Left ventricle myocardium superior (tissue), 1 donor: ENCODE measurements at places on chromosomes 1 and 21.
A peak's percentile ranks its signal among the peaks of the same experiment; 100 is the strongest.

DNA sequence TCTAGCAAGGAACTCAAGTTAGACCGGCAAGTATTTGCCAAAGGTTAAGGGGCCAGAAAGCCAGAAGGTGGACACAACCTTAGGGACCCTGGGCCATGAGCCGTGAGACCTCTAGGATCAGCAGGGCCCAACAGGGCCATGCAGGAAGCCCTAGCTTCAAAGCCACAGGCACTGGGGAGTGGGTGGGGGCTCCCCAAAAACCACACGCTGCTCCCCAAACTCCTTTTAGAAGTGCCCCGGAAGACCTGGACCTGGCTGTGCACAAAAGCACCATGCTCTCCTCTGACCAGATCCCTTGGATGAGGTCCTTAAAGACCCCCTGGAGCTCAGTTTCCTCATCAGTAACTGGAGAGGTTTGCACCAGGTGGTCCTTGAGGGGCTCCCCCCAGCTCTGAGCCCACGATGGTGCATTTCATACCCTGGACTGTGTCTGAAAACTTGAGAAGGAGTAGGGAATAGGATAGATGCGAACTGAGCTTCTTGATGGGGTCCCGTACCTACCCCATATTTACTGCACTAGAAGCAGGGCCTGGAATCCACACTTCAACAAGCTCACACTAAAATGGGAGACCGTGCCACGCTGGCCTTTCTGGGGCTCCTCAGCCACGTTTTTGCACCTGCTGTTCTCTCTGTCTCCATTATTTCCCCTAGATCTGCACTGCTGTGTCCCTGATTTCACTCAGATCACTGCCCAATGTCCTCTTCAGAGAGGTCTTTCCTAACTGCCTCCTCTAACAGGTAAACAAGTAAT is 40.6 kb upstream of the LBR start:
- DNase-seq, result no peak

DNA sequence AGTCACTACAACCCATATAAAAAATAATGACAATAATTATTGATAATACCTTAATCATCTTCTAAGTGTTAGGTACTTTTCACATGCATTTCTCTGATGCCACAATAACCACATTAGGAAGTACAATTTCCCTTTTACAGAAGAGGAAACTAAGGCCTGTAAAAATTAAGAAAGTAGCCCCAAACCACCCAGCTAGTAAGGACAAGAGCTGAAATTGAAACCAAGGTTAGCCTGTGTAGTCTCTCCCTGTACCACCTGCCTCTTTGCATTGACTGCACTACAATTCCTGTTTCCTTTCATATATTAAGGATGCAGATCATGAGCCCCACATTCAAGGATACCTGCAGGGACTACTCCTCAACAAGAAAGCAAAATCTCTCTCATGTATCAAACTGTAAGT is 288.8 kb downstream of the GPATCH2 start:
- DNase-seq, result no peak

DNA sequence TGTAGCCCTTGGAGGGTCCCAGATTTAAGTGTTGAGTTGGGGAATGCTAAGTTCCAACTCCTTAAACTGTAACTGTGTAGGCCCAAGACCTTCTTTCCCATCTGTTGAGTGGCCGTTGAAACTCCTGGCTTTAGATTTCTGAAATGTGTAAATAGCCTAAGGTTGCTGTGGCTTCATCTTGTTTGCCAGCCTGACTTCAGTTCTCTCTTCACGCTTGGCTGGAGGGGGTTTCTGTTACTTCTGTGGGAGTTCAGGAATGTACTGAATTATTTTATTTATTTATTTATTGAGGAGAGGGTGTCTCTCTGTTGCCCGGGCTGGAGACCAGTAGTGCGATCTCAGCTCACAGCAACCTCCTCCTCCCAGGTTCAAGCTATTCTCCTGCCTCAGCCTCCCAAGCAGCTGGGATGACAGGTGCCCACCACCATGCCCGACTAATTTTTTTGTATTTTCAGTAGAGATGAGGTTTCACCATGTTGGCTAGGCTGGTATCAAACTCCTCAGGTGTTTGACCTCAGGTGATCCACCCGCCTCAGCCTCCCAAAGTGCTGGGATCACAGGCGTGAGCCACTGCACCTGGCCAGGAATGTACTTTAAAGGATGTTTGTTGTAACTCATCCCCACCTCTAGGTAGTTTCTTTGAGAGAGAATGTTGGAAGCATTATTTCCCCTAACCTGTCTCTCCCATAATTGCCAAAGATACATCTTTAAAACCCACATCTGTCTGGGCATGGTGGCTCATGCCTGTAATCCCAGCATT is 5.9 kb downstream of the TTC39A start:
- DNase-seq, result no peak

- no peak for DNase-seq
These were observed 51.3 kb upstream of the ECE1 start for GRCh38 chr1:21341517-21342078.

DNA sequence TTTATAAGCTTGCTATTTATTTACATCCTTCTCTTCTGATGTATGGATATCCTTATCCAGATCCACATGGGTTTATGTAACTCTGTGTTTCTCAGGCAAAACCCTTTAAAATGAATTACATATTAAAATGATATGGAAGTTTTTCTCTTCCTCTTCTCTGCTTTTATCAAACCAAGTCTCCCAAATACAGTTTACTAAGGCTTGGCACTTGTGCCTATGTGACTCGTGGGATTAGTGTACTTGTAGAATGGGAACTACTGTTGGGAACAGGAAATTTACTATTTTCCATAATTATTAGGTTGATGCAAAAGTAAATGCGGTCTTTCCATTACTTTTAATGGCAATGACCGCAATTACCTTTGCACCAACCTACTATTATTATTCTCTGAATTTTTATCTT is 14.8 kb downstream of the SIM2 start:
- no peak for DNase-seq

DNA sequence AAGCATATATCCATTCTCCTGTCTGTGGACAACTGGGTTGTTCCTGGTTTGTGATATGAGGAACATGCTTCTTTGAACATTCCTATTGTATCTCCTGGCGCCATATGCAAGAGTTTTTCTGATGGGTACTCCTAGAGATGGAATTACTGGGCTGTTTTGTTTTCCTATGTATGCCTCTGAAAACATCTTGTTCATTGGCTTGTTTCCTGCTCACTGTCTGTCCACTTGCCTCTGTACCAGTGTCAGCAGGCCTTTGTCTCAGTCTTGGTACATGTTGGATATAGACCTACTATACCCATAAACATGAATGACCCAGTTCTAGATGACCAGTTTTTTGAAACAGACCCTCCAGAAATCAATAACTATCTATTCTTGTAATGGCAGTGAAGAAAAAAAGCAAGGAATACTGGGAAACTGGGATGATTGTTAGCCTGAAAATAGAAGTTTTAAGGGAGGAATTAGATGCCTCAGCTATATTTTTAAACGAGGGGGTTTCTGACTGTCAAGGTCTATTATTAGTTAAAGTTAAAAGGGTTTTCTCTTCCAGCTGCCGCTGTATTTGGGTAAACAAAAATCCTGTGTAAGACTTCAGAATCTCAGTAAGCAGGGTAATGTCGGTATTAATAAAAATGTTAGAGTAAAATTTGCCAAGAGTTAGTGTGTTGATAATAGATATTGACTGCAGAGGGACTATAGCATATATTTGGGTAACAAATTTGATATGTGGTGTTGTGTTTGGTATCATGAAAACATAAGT is 103.6 kb downstream of the RYR2 start:
- no peak for DNase-seq

DNA sequence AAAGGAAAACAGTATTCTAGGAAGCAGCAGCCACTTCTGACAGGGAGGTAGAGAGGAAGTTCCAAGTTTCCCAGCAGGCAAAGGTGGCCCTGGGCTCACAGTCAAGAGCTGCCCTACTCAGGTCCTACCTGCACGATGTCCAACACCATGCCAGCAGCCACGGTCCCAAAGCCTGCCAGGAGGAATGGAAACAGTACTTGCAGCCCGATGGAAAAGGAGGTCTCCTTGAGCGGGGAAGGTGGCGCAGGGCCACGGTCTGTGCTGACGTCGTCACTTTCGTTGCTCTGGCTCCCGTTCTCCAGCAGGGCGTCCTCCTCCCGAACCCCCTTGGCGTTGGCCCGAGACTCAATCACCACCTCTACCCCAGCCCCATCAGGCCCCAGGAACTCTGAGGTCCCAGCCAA is 3.1 kb downstream of the SLC41A1 start:
- DNase-seq, result peak; percentile 66

DNA sequence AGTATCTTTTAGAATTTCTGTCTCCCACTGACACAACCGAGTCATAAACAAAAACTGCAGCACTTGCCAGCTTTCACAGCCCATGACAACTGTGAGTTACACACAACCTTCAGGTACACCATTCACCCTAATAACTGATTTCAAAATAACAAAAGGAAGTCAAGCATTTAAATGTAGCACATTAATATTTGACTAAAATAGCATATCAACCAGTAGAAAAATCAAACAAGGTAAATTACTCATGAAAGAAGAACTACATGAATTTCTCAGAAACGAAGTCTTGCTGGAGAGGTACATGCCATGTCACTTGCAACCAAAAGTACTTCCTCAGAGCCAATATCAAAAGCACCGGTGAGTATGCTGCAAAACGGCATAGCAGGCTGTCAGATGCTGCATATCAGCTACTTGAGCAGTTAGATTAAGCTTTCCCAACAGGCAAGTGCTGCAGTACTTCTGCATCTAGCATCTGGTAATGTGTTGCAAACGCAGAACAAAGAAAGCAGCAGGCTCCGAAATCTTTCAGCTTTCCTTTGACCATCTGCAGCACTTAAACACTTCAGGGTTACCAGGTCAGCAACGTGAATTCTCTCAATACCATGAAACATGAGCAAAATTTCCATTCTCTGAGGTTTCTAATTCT is 223.2 kb downstream of the SMYD3 start:
- no peak for DNase-seq

DNA sequence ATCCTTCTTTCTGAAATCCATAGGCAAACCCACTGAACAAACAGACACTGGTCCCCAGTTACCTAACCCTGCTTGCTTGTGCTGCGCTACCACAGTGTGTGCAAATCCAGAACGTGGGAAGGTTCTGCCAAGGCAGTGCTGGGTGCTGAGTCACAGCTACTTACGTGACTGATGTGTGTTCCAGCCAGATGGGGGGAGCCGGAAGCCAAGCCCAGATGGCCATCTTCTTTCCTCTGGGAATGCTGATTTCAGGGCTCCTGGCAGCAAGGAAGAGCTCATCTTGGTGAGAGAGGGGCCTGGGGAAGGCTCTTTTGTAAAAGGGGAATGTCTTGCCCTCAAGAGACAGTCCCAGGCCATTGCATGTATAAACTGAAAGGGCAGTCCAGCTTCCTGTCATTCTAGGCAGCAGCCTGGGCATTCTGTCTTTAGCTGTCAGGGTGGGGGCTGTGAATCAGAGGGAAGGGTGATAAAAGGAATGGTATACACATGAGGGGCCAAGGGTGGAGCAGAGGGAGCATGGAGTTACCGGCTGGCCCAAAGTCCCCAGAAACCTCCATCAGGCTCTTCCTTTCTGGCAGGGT is 54.1 kb downstream of the CD46 start:
- peak; percentile 86 for DNase-seq

DNA sequence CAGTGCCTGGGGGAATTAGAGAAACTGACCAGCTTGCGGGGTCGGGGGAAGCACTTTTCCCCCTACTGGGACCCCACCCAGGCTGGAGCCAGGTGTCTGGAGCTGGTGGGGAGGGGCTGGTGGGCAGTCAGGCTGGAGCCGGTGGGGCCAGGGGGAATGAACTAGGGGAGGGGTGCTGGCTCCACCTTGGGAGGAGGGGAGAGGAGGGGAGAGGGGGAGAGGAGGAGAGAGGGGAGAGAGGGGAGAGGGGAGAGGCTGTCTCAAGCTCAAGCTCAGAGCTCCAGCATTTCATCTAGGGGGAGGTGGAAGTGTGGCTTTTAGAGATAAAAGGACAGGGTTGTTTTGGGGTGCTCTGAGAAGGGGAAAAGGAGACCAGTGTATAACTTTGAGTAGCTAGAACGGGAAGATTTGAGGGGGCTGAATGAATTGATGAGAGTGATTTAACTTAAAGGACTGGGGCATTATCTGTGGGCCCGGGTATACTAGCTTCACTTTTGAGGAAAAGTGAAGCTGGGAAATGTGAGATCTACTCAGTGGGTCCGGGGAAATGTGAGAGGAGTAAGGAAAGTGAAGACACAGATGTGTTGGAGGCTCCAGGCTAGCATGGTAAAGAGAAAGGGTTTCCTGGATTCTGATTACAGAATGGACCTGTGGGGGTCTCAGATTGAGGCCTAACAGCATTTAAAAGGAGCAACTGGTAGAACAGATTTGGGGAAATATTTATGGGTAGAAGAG is 2.8 kb downstream of the EFNA1 start:
- no peak for DNase-seq

DNA sequence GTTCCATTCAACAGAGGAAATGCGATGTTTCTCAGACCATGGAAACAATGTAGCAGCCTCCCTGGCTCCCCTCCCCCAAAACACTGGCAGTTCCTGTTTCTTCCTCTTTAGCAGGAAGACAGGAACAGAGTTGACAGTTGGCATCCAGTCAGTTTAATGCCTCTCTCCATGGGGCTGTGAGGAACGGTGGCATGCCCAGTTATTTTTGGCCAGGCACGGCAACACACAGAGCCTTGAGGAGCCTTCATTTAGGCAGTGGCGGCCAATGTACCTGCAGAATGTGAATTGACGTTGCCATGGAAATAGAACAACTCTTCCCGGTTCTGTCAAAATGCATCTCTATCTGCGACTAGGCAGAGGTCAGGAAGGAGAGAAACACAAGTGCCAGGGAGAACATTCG is 330.6 kb downstream of the DSCAM start:
- DNase-seq, result peak; percentile 35

GRCh38 chr1:210332719-210333398 is 4.2 kb downstream of the HHAT start:
- DNase-seq, result no peak

GRCh38 chr1:63705078-63705477 is 68.7 kb upstream of the ROR1 start:
- DNase-seq, result no peak

GRCh38 chr1:32972814-32973428 is 8.3 kb upstream of the RNF19B start:
- DNase-seq, result peak; percentile 69

- peak; percentile 32 for DNase-seq
These were observed 196.2 kb downstream of the ZC3H11B start for GRCh38 chr1:219416598-219417238.

DNA sequence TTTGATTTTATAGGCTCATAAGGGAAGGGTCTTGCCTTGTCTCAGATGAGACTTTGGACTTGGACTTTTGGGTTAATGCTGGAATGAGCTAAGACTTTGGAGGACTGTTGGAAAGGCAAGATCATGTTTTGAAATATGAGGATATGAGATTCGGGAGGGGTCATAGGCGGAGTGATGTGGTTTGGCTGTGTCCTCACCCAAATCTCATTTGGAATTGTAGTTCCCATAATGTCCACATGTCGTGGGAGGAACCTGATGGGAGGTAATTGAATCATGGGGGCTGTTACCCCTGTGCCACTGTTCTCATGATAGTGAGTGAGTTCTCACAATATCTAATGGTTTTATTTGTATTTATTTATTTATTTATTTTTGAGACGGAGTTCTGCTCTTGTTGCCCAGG is 6.9 kb upstream of the CSDE1 start:
- DNase-seq, result no peak

GRCh38 chr1:179951383-179952144 is 3.0 kb upstream of the CEP350 start:
- no peak for DNase-seq
